ENCODE measurements at places on chromosomes 1 and 21.
A peak's percentile ranks its signal among the peaks of the same experiment; 100 is the strongest.

DNA sequence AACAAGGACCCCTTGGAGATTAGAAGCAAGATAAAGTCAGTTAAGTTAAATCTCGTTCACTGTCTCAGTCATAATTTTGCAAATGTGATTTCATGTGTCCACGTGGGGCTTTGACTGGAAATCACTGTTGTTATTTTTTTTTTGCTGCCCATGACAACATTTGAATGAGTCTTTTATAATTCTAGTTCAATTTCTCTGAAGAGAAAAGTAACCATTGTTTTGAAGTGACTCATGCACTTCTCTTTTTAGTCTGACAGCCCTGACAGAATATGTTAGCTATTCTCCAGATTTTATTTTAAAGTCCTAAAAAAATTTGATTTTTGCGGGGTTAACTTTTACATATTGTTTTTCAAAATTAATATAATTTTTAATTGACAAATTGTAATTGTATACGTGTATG is 30.7 kb upstream of the NLRP3 start:
- DNase-seq: no peak

- no peak for DNase-seq
Measured at GRCh38 chr1:29380532-29380931, 144.2 kb downstream of the PTPRU start.

DNA sequence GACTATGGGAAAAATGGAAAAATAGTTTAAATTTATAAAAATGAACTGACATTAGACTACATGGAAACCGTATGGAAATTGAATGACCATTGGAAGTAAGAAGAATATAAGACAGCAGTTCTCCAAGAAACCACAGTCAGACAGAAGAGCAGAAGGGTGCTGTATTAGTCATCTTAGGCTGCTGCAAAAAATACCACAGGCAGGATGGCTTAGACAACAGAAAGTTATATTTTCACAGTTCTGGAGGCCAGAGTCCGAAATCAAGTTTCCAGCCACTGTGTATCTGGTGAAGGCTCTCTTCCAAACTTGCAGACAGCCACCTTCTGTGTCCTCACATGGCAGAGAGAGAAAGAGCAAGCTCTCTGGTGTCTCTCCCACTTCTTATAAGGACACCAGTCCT is 175.2 kb downstream of the DSCAM start:
- DNase-seq: no peak

DNA sequence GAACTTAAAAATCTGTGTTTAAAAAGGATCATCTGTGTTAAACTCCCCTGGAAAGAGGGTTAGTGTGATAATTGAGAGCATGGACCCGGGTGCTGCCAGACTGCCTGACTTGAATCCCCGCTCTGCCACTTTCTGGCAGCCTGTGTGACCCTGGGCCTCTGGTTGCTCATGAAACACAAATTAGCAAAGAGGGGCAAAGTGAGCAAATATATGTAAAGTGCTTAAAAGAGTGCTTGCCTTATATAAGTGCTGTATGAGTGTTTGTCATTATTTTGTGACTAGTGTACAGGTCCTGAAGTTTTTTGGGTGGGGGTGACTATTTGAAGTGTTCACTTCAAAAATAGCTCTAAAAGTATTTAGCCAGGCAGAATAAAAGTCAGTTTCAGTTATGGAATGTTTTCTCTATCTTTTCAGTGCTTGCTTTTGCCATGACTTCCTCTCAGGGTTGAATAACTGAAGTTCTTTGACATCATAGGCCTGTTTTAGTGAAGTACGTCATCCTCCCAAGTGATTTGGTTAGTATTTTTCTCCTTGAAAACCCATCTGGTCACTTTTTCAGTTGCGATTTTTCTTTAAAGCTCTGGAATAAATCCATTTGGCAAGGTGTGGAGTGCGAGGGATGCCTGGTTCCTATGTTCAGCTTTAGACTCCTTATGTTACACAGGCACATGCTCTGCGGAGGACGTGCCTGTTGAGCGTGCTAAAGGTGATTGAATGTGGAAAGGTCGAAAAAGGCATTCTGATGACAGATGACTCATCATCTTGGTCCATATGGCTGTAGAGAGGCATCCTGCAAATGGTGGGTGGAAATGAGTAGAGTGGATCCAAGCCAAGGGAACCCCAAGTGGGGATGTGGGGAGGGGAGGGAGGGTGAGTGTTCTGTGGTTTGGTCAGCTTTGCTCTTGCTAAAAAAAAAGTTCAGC is 47.8 kb downstream of the AK4 start:
- no peak for DNase-seq

GRCh38 chr1:10308001-10308400 is 90.9 kb upstream of the PGD start:
- peak; percentile 33 for DNase-seq

- DNase-seq: no peak
Measured at GRCh38 chr1:54391450-54392209, 14.6 kb downstream of the SSBP3 start.

- no peak for DNase-seq
Measured at GRCh38 chr1:182520736-182521135, 68.3 kb downstream of the RNASEL start.

GRCh38 chr21:15722591-15723324 is 7.0 kb upstream of the USP25 start:
- DNase-seq: no peak

DNA sequence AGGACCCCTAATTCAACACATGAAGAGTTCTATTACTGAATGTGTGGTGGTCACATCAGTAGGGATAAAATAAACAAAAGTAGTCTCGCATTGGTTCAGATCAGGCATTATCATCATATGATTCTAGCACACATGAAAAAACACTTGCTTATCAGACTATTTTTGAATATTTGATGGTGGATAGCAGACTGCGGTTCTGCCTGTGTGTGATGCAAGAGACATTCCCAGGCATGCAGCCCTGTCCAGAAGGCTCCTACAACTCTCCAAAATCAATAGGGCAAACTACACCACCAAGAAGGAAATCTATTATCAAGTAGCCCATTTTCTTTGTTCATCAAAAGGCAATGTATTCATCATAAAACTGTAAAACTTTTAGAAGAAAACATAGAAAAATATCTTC is 304.7 kb downstream of the DUSP10 start:
- no peak for DNase-seq

DNA sequence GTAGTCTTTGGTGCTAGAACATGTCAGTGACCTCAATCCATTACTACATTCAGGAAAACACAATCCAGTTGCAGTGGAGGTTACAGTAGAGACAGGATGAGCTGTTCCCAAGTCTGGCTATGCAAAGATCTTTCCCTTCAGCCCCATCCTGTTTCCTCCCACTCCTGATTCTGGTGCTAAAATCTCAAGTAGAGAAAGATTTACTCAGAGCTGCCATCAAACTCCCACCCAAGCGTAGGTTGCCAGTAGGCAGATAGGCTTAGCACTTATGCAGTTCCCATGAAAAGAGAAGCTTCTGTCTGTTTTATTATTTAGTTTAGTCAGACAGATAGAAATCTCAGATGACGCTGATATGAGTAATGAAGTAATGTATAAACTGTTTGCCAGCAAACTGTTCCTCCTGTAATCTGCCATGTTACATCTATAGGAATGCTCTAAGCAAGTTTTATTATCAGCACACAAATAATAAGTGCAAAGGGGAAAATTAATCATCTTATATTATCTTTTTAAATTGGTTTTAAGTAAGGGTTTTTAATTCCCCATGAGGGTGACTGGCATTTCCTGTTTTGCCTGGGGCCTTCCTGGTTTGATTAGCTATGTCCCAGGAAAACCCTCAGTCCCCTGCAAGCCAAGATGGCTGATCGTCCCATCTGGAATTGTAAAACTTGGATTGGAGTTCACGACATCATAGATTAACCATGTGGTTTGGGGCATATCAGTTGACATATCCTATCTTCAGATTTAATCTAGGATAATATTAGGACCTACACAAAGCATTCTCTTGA is 188.3 kb upstream of the PALMD start:
- DNase-seq: no peak
